ENCODE measurements at places on chromosomes 11 and 22. TPM values are rescaled to one million over a fixed set of nuclear protein-coding genes. Genes with fewer than 3 reads are reported as not detected.

- H3K4me3 ChIP-seq = no peak overlapping the region
- H3K4me1 ChIP-seq = no peaks in the 10 kb centered on the region
- H3K27me3 ChIP-seq = no peaks in the 10 kb centered on the region
Measured at GRCh38 chr11:130211144-130211543, 51.6 kb downstream of the ST14 start.

GRCh38 chr22:40485813-40486667 lies 115.6 kb downstream of the SGSM3 start:
- H3K36me3 ChIP-seq = no peaks in the 10 kb centered on the region
- H3K4me1 ChIP-seq = peaks cover 15% of the 10 kb centered on the region
- no peak for DNase-seq
- H3K27me3 ChIP-seq = no peaks in the 10 kb centered on the region
- H3K4me3 ChIP-seq = no peak overlapping the region

- DNase-seq = no peak
- peaks cover 5% of the 10 kb centered on the region for H3K4me1 ChIP-seq
- H3K27ac ChIP-seq = peak overlapping the region; percentile 2
- H3K27me3 ChIP-seq = no peaks in the 10 kb centered on the region
- H3K36me3 ChIP-seq = peaks cover 67% of the 10 kb centered on the region
Measured at GRCh38 chr11:118639899-118640298, 32.5 kb downstream of the PHLDB1 start.

- no peaks in the 10 kb centered on the region for H3K4me1 ChIP-seq
- H3K27ac ChIP-seq = no peak overlapping the region
- no peak for DNase-seq
- no peak overlapping the region for H3K4me3 ChIP-seq
- H3K36me3 ChIP-seq = no peaks in the 10 kb centered on the region
Measured at GRCh38 chr11:50080256-50080655, 47.6 kb downstream of the OR4C45 start.

- H3K4me1 ChIP-seq = no peaks in the 10 kb centered on the region
- no peaks in the 10 kb centered on the region for H3K36me3 ChIP-seq
- no peak overlapping the region for H3K27ac ChIP-seq
- no peak for DNase-seq
- no peaks in the 10 kb centered on the region for H3K27me3 ChIP-seq
Measured at GRCh38 chr11:57205041-57205641, 23.4 kb downstream of the LRRC55 start.

Gene RNF214
- 0.53 TPM for total RNA-seq

Gene GALNT18
- 53.5 TPM for total RNA-seq

Gene CRYBB2
- total RNA-seq = not detected

Gene C11orf87
- not detected for total RNA-seq

Gene PGA5
- total RNA-seq = 2.0 TPM
